ENCODE measurements at places on chromosomes 2 and 18.

DNA sequence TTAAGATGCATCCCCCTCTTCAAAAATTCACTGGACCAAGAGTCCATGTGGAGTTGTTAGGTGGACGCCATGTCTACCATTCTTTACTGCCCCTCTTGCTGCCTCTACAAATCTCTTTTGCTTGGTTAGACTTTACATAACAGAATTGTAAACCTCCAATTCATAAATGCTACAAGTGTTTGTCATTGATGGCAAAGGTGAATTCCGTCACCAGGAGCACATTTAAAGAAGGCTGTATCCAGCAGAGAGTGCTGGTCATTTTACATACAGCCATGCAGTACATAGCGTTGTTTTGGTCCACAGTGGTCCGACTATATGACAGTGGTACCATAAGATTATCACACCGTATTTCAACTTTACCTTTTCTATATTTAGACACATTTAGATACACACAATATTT, 274.5 kb downstream of the MYCN start:
- no peak for DNase-seq

GRCh38 chr2:37457401-37457901, 113.0 kb downstream of the QPCT start:
- DNase-seq, result no peak

- DNase-seq, result no peak
Measured at GRCh38 chr18:9756933-9757470, 48.9 kb downstream of the RAB31 start.

DNA sequence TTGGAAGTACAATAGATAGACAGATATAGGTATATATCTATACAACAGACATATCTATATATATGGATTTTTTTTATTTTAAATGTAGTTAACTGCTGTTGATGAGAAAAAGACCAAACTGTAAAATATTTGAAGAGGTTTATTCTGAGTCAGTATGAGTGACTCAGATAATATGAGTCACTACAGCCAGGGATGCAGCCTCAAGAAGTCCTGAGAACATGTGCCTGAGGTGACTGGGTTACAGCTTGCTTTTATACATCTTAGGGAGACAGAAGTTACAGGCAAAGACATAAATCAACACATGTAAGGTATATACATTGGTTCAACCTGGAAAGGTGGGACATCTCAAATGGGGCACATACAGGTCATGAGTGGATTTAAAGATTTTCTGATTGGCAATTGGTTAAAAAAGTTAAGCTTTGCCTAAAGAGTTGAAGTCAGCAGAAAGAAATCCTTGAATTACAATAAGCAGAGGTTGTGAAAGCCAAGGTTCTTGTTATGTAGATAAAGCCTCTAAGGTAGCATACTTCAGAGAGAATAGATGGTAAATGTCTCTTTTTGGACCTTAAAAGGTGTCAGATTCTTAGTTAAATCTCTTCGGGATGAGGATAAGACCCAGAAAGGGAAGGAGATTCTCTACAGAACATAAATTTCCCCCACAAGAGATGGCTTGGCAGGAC, 149.9 kb downstream of the RBM43 start:
- DNase-seq, result no peak

DNA sequence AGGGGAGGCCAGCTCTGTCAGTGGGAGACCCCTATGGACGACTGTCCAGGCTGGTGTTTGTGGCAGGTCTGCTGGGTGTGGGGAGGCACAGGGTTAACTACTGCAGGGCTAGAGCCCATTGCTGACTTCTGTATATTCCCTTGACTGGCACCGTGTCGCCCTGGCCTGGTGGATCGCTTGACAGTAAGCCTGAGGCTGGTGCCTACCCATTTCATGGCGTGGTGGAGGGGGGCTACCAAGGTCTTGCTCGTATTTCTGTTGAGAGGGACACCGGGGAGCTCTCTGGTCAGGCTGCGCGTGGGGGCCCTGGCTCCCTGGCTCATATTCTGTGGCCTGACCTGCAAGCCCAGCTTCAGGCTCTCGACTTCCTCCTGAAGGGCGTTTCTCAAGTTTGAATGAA, 119.7 kb downstream of the ACOXL start:
- DNase-seq, result no peak

DNA sequence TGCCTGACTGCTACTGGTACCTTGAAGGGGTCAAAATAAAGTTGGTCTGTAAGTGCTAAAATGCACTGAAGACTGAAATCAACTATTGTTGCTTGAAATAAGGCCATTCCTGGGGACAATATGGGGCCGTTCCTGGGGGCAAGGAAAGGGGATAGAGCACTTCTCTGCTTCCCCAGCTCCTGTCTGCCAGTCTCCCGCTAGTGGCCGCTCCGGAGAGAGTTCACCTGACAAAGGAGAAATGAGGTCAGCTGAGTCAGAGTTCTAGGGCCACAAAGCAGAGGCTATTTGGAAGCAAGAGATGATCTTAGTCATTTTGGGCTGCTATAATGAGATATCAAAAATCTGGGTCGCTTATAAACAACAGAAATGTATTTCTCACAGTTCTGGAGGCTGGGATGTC, 345.9 kb downstream of the TSN start:
- no peak for DNase-seq

DNA sequence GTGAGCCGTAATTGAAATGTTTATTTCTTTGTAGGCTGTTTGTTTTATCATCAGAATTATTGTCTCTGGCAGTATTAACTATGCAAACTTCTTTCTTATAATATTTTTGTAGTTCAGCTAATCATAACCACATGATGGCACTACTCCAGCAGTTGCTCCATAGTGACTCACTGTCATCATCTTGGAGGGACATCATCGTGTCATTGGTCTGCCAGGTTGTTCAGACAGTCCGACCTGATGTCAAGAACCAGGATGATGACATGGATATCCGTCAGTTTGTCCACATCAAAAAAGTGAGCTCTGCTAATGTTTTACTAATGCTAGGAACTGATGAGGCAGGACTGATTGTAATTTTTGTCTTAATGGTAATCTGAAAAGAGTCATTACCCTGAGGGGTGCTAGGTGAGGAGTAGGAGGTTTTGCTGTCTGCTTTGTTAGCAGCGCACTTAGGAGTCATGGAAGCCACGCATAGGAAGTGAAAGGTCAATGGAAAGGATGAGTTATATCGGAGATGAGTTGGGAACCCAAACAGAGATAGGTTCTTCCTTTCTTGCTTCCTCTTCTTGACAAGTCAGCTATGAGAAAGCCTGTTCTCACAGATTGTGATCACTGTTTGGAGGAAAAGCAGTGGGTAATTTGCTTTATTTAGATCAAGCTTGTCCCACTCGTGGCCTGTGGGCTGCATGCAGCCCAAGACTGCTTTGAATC, 49.2 kb downstream of the PIKFYVE start:
- no peak for DNase-seq

DNA sequence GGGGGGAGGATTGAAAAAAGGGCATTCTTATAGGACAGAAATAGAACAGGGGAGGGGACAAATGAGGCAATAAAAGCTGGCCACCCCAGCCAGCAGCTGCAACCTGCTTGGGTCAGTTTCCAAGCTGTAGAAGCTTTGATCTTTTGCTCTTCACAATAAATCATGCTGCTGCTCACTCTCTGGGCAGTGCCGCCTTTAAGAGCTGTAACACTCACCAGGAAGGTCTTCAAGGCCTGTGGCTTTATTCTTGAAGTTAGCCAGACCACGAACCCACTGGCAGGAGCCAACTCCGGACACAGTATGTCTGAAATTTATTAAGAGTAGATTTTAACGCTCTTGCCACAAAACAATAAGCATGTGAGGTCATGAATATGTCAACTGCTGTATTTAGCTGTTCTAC, 649.9 kb upstream of the RAB6C start:
- no peak for DNase-seq

DNA sequence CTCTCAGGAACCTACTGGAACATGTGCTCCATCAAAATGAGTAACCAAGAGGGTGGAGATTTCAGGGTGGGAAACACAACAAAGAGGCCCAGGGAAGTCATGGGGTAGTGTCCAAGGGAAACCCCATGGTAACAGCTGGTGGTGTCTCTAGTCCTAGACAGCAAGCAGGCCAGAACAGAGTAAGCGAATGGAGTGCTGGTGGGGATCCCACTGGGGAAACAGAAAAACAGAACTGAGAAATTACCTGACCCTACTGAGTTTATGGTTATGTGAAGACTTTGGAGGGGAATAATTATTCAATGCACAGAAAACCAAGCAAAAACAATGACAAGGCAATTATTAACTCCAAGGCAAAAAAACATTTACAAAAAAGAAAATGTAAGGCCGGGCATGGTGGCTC, 16.9 kb downstream of the ERCC3 start:
- no peak for DNase-seq

GRCh38 chr2:109726379-109727270, 67.5 kb upstream of the RGPD5 start:
- no peak for DNase-seq

GRCh38 chr2:109369671-109370191, 240.7 kb downstream of the SH3RF3 start:
- DNase-seq, result no peak

Measured in activated T-cell treated with anti-CD3 and anti-CD28 coated beads for 4 hours (primary cell).